ENCODE measurements at places on chromosomes 4 and X.

GRCh38 chr4:139484783-139485311, 30.9 kb downstream of the RAB33B start:
- no peak for DNase-seq

DNA sequence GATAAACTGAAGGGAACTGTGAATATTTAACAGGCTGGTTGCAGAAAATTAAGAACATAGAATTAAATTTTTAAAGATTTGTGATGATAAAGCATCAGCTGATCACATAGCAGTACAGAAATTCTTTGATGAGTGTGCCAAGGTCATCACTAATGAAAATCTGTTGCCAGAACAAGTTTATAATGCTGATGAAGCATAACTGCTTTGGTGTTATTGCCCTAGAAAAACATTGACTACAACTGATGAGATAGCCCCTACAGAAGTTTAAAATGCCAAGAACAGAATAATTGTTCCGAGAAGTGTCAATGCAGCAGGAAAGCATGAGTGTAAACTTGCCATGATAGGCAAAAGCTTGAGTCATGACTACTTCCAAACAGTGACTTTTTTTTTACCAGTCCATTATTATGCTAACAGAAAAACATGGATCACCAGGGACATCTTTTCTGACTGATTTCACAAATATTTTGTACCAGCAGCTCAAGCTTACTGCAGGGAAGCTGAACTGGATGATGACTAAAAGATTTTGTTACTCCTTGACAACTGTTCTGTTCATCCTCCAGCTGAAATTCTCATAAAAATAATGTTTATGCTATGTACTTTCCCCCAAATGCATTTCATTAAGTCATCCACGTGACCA, 1136.6 kb downstream of the FAT4 start:
- DNase-seq, result no peak

GRCh38 chr4:160877087-160877790, 1286.6 kb downstream of the FSTL5 start:
- DNase-seq, result no peak

DNA sequence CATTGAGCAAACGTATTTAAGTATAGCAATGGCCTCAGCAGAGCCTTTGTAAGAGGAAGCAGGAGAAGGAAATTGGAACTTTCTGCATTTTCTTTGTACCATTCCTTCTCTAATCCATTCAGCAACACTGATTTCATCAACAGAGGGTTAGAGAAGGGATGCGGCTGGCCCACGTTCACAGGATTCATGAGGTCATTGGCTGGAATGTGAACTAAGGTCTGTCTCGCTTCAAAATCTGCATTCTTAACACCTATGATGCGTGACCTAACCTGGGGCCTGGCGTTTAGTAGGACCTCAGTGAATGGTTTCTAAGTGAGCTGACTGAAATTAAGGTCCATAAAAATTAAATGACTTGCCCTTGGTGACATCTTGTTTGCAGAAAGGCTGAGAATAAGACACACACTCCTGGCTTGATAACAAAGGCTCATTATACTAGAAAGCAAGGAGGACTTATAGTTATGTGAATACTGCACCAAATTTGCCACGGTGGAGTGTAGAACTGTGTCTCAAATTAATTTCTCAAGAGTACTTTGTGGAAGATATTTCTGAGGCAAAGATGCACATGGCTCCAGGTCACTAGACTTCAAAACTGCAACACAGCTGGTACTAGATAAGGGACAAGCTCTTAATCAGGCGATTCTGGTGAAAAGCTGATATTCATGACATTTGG, 25.4 kb downstream of the FGFBP1 start:
- no peak for DNase-seq

DNA sequence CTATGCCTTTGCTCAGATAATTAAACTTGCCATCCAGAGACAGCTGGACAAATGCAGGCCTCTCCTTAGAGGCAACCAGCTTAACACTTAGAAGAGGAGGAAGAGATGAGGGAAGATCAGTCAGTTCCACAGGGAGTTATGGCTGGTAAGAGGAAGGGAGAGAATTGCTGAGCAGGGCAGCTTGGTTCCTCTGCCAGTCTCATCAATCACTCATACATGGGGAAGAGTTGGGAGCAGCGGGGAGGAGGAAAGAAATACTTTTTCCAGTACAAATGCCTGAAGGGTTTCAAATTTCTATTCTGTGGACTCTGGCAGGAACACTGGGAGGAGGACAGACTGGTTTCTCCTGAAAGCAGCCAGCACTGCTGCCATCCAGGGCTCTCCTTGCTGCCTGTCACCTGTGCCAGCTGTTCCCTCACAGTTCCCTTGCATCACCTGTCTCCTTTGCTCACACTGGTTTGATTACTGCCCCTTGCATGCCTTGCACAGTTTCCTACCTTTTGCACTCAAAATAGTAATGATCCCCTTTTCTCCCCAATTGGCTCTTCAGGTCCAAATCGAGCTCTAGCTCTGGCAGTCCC, 59.5 kb downstream of the PGRMC2 start:
- no peak for DNase-seq

- DNase-seq, result no peak
These were observed 55.2 kb downstream of the TBC1D14 start for GRCh38 chr4:6964858-6965257.

DNA sequence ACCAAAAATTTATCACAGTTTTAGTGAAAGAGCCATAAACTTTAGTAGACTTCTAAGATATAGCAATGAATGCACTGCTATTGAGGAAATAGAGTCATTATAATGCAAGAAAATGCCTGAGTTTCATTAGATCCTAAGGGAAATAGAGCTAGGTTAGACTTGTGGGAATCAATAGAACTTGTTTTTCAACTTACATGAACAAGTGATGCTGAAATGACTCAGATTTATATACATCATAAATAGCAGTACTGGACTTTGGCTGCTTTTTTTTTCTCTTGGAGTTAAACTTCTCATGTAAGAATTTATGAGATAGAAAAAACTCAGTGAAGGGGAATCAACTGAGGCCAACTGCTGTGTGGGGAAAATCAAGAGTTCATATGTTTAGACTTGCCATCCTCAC, 216.5 kb upstream of the AADAT start:
- no peak for DNase-seq

- no peak for DNase-seq
These were observed 67.4 kb downstream of the APBB2 start for GRCh38 chr4:41146716-41147506.

DNA sequence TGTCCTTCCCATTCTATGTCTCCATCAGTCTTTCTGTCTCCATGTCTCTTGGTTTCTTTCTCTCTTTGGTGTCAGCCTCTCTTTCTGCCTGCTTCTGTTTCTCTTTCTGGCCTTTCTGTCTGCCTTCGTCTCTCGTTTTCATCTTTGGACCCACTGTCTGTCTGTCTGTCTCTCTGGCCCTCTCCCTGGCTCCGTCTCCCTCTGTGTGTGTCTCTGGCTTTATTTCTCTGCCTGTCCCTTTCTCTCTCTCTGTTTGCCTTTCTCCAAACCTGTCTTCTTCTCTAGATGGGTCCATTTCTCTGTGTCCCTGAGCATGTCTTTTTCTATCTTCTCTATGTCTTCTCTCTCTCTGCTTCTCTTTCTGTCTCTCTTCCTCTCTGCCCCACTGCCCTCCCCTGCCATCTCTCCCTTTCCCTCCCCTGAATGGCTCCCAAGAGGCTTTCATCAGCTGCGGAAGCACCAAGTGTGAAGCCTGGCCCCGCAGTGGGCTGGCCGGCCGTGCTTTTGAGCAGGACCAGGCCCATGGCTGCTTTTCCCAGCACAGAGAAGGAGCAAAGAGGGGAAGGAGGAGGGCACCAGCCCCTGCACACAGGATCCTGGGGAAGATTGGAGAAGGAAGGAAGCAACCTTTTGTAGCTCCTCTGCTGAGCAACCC, 57.4 kb downstream of the PJA1 start:
- no peak for DNase-seq

- no peak for DNase-seq
These were observed 64.0 kb upstream of the CLDN34 start for GRCh38 chrX:9903146-9903545.

GRCh38 chrX:135522878-135523693, 2.6 kb downstream of the INTS6L start:
- DNase-seq, result no peak

GRCh38 chr4:146646593-146647325, 8.1 kb downstream of the POU4F2 start:
- no peak for DNase-seq

DNA sequence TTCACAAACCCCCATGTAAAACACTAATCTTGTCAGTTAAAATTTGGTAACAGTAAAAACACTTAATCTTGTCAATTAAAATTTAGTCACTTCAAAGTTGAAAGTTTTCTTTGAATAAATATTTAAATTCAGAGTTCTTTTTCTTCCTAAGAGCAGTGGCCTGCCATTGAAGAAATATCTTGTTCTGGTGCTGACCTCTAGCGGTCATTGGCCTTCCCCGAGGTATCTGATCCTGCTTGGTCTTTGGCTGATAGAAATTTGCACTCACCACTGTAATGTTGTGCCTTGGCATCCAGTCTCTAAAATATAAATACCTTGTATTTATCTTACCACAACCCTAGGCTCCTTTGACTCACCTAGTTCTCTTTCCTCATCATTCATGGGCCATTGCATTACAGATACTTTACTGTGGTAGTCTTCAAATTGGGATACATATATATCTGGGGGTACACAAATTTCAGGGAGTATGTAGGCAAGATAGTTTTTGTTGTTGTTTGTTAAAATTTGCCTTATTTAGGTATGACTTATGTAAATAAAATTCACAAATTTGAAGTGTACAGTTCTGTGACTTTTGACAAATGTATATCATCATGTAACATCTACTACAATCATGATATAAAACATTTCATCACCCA, 6.7 kb upstream of the ART3 start:
- DNase-seq, result peak; percentile 26

GRCh38 chr4:84031401-84031800, 467.7 kb downstream of the NKX6-1 start:
- DNase-seq, result no peak

GRCh38 chr4:14196131-14196530, 568.6 kb upstream of the BOD1L1 start:
- DNase-seq, result no peak

GRCh38 chr4:15683143-15683495, 1.5 kb downstream of the FAM200B start:
- DNase-seq, result no peak

DNA sequence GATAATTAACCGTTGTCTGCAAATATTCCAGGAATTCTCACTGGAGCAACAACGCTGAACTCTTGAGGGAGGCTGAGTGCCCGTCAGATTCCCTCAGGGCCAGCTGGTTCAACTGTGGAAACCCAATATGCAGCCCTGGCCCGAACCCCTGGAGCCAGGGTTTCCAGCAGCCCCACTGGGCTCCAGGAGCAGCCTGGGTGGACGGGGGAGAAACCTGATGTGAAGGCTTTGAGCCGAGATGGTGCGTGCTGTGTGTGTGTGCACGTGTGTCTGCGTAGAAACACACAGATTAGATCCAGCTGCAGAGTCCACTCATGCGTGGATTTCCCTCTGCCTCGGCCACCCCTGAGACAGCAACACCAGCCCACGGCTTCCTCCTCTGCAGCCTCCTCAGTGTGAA, 19.4 kb upstream of the SLC25A6 start:
- no peak for DNase-seq

- no peak for DNase-seq
These were observed 25.4 kb downstream of the MBNL3 start for GRCh38 chrX:132463411-132463810.

DNA sequence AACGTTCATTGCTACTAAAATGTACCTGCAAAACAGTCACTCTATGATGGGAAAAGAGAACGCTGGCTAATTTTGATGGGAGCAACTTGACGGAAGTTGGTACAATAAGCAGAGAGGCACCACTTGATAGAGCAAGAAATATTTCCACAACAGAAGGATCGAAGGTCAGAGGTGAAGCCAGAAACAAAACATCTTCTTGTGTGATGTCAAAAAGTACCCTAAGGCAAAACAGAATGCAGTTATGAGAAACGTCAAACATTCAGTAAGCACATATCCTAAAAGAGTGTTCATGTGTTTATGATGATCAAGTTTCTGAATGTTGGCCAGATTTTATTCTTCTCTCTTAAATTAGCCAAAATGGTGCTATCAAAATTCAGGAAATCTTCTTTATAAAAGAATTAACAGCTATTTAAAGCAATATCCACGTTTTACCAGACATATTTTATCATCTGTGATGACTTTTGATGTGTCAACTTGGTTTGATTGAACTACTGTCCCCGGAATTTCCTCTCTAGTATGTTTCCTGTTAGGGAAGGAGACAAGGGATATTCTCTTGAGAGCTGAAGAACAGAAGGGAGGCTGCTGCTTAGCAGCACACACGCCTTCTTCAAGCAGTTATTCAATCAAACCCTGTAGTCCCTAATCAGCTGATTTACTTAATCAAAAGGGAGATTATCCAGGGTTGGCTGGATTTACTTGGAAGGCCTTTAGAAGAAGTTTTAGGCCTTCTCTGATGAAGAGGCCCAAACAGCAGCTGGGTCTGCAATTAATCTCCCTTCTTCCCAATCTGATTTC, 15.7 kb downstream of the AASDH start:
- no peak for DNase-seq

- DNase-seq, result no peak
These were observed 2.2 kb downstream of the IDUA start for GRCh38 chr4:988726-989721.

- no peak for DNase-seq
These were observed 18.8 kb upstream of the CLDN34 start for GRCh38 chrX:9948406-9948805.

GRCh38 chr4:55730280-55730931, 89.2 kb upstream of the EXOC1L start:
- no peak for DNase-seq

Data from thoracic aorta (tissue), 2 donors.